ENCODE measurements at places on chromosomes 3 and 15. TPM values are rescaled to one million over a fixed set of nuclear protein-coding genes. Genes with fewer than 3 reads are reported as not detected.

SLC22A14 gene
- 0.09 TPM for polyA plus RNA-seq

- no peaks in the 10 kb centered on the region for H3K27me3 ChIP-seq
- peaks cover 3% of the 10 kb centered on the region for H3K4me1 ChIP-seq
Measured at GRCh38 chr3:15610082-15610759, 8.7 kb downstream of the BTD start.

- DNase-seq = no peak
- H3K4me1 ChIP-seq = peaks cover 4% of the 10 kb centered on the region
- no peaks in the 10 kb centered on the region for H3K27me3 ChIP-seq
- H3K27ac ChIP-seq = no peak overlapping the region
- no peaks in the 10 kb centered on the region for H3K36me3 ChIP-seq
Measured at GRCh38 chr15:28014623-28015200, 84.4 kb downstream of the OCA2 start.

DNA sequence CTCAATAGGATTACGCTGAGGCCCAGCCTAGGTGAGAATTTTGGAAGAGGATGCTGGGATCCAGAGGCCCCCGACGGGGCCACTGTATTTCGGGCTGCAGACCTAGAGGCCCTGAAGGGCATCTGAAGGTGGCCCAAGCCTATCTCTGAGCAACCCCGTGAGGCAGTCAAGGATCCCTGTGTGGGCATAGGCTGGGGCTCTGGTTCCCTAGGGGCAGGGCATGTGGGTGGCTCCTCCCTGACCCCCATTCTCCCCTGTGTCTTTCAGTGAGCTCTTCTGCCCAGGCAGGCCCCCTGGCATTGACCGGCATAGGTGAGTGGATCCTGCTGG is 216.0 kb downstream of the SNRPN start:
- DNase-seq = no peak
- no peak overlapping the region for H3K4me3 ChIP-seq
- H3K27ac ChIP-seq = no peak overlapping the region
- H3K36me3 ChIP-seq = no peaks in the 10 kb centered on the region
- H3K4me1 ChIP-seq = no peaks in the 10 kb centered on the region
